HEK293T (cell line): ENCODE measurements at places on chromosomes 3 and 15.

DNA sequence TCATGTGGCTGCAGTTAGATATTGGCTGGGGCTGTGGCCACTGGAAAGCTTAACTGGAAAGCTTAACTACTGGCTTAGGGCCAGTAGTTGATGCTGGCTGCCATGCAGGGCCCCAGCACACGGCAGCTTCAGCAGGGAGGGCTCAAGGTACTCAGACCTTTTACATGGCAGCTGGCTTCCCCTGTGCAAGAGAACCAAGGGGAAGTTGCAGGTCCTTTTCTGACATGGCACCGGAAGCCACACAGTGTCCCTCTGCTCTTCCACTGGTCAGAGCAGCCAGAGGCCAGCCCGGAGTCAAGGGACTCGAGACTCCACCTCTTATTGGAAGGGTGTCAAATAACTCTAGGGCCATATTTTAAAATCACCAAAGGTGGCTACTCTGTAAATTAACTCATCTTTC is 24.5 kb downstream of the CCR9 start:
- DNase-seq = no peak

DNA sequence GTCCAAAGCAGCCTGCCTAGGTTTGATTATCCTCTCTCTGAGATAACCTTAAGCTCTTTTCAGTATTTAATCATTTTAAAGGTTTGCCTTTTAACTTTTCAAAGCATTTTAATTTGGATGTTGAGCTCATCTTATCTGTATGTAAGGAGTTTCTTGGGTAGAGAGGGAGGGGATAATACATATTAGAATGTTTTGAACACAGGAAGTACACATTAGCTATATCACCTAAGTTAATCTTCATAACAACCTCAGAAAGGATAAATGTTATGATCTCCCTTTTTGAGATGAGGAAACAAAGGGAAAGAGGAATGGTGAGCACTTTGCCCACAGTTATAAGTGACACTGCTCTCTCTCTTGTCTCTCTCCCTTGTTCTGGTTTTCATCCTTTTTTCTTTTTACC is 2.2 kb upstream of the CD47 start:
- DNase-seq = no peak

GRCh38 chr3:102736975-102737304 is 302.1 kb downstream of the ZPLD1 start:
- DNase-seq = no peak

DNA sequence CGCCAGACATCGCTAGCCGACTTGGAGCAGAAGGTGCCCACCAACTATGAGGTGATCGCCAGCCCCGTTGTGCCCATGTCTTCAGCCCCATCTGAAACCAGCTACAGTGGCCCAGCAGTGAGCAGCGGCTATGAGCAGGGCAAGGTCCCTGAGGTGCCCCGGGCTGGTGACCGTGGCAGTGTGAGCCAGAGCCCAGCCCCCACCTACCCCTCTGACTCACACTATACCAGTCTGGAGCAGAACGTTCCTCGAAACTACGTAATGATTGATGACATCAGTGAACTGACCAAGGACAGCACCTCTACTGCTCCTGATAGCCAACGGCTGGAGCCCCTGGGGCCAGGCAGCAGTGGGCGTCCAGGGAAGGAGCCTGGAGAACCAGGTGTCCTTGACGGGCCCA is 12.9 kb upstream of the APEH start:
- no peak for DNase-seq

DNA sequence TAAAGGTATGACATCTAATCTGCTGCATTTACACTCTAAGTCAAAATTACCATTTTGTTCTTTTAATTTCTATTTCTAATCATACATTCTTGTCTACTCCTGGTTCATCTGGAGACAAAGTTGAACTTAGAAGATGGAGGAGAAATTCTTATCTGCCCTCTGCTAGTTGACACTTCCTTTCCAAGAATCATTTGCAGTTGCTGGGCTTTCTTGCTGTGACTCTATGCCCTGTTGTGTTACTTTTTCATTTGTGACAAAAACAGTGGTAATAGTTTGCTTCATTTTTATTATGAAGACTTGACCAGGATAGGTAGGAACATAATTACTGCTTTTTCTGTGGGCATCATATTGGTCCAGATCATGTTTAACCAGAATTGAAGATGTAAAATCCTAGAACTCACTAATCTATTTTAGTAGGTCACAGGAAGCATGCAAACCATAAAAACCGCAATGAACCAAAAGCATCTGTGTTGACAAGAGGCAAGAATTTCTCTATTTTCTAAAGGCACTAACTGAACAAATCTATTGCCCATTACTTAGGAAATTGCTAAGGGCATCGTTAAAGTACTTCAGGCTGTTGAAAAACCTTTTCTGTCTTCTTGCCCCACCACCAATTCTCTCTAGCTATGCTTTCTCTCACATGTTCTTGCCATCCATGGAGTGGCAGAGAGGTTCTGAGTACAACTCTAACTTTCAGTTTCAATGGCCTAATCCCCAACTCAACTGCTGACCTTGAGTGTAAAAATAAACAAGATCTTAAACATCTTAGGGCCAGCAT is 4.2 kb upstream of the CCR2 start:
- DNase-seq = no peak

- DNase-seq = no peak
These were observed 463.1 kb upstream of the NECTIN3 start for GRCh38 chr3:110608566-110608965.

- no peak for DNase-seq
These were observed 355.3 kb upstream of the NR2F2 start for GRCh38 chr15:95975212-95975611.

DNA sequence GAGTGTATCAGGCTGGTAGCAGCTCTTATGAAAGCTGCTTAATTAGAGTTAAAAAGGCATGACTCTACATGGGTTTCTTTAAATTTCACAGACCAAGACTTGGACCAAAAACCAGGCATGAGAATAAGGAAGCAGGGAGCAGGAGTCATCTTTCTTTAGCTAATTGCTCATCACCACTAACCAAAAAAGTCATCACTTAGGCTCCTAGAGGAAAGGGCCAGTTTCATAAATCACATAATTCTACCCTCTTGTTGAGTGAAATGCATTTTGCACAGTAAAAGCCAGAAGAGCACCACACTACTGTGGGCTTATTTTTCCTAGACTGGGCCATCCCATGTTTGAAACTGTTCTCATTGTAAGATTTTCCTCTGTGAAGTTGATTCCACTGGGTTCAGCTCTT is 175.6 kb downstream of the GREM1 start:
- no peak for DNase-seq

DNA sequence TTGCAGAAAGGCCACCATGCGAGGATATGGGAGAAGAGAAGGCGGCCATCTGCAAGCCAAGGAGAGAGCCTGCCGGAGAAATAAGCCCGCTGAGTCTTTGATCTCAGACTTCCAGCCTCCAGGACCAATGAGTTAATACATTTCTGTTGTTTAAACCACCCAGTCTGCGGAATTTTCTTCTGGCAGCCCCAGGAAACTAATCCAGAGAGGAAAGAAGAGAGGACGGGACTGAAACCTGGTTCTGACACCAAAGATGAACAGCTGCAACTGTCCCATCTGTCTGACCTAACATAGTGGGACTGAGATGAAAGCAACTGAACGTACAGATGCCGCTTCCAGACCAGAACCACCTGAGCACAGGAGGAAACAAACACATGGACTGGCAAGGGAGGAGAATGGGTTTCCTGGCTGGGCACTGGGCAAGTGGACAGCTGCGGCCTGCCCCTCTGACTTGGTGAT is 32.3 kb downstream of the VGLL4 start:
- no peak for DNase-seq

DNA sequence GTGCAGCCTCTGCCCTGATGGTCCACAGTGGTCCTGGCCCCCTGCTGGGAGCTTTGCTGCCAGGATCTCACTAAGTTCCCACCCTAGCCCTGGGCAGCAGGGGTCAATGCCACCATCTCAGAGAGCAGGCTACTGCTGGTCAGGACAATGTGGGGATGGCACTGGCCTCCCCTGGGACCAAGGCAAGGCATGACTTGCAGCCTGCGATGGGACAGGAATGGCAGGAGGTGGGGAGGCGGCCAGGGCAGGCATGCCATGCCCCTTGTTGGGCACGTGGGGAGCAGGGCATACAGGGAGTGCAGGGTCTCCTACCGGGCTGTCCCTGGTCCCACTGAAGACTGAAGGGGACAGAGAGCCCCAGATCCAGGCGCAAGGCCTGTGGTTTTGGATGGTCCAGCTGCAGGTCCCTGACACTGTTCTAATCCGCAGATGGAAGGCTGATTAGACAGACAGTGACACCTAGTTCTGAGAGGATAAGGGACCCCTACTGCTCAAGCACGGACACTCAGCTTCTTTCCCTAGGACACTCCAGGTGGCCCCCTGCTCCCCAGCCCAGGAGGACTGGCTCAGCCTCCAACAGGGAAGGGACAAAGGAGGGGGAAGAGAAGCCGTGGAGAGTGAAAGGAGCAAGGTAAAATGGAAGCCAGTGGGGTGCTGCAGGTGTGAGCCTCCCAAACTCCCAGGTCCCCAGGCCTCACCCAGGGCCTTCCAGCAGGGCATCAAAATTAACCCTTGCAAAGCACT is 69.2 kb upstream of the RPL32 start:
- no peak for DNase-seq

- DNase-seq = no peak
These were observed 15.3 kb downstream of the USP50 start for GRCh38 chr15:50531163-50531562.

DNA sequence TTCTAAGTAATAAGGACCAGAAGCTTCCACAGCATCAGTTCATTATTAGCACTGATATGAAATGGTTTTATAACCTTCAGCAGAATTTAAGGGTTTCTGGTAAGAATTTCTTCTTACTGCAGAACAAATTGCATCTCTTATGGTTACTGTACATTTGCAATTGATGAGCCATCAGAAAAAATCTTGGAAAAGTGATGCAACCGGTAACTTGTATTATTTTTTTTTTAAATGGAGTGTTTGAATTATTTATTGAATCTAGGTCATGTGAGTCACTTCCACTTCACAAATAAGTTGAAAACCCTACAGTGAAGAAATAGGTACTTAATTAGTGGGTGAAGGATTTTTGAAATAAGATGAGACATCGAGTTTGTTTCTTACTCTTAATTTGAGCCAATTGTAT is 786.0 kb downstream of the TUSC7 start:
- DNase-seq = no peak

DNA sequence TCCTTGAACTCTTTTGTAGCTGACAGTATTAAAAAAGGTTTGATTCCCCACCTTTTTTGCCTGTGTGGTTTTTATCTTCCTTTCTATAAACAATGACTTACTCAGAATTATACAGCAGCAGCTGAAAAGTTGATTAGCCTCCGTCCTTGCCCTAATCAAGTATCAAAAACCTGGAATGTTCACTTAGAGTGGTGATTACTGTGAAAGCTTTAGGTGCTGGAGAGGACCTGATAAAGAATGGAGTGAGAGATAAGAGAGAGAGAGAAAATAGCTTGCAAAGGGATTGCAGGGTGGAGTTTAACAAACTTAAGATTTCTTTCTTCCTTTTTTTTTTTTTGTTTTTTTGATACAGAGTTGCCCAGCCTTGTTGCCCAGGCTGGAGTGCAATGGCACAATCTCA is 6.7 kb downstream of the CGNL1 start:
- no peak for DNase-seq

GRCh38 chr3:5657106-5657505 is 469.6 kb downstream of the EDEM1 start:
- no peak for DNase-seq
